ENCODE measurements at places on chromosomes 11 and 22. TPM values are rescaled to one million over a fixed set of nuclear protein-coding genes. Genes with fewer than 3 reads are reported as not detected.
A peak's percentile ranks its signal among the peaks of the same experiment; 100 is the strongest.

Gene MEI1
- polyA plus RNA-seq, result 178 TPM

Gene BIK
- 0.45 TPM for polyA plus RNA-seq

Gene MB
- polyA plus RNA-seq, result not detected

Gene PRR33
- not detected for polyA plus RNA-seq

Gene OR8G1
- not detected for polyA plus RNA-seq

DNA sequence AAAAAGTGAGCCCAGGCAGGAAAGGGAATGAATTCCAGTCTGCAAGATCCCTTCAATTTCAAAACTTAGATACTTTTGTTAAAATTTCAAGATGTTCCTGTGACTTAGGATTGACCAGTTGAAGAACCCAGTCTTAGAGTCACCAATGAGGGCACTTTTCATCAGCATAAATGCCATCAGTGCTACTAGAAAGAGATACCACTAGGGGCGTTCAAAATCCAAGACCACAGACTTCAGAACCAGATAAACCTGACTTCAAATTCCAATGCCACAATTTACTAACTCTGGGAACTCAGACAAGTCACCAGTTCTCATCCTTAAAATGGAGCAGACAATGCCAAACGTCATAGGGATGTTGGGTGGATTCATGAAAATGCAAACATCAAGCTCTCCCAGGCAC, 523.2 kb downstream of the BUD13 start:
- DNase-seq, result no peak

GRCh38 chr22:21587803-21588611, 20.5 kb downstream of the UBE2L3 start:
- DNase-seq, result no peak

GRCh38 chr11:65417702-65418430, 4.7 kb upstream of the NEAT1 start:
- peak; percentile 43 for DNase-seq

DNA sequence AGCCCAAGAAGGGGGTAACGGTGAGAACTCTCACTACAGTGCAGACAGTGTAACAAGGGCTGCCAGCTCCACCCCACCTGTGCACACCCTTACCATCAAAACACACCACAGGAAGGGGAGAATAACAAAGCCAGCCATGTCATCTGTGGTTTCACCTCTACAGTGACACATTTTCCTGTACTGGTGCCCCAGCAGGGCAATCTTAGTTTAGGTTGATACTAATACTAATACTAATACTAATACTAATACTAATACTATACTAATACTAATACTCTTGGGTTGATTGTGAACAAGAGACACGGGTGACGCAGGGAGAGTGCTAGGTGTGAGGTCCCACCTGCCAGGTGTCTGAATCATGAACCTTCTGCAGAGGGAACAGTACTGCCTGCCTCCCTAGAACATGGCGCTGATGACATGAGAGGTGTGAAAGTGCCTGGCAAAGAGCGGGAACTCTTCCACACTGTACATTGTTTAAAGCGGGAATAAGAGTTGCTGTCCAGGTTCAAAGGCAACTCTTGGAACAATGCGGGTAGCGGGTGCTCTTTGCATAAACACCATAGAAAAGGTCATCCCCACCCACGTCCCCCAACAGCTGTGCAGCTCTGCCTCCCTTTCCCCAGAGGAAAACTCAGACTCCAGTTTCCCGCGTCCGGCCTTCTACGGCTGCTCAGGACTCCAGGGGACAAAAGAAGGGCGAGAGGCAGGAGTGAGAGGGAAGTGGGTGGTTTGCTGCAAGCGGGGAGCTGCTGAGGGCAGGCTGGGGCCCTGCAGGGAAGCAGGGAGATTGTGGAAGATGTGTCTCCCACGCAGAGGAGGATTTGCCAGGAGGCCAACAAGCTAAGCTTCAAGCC, 25.0 kb upstream of the TMPRSS4 start:
- peak; percentile 77 for DNase-seq

DNA sequence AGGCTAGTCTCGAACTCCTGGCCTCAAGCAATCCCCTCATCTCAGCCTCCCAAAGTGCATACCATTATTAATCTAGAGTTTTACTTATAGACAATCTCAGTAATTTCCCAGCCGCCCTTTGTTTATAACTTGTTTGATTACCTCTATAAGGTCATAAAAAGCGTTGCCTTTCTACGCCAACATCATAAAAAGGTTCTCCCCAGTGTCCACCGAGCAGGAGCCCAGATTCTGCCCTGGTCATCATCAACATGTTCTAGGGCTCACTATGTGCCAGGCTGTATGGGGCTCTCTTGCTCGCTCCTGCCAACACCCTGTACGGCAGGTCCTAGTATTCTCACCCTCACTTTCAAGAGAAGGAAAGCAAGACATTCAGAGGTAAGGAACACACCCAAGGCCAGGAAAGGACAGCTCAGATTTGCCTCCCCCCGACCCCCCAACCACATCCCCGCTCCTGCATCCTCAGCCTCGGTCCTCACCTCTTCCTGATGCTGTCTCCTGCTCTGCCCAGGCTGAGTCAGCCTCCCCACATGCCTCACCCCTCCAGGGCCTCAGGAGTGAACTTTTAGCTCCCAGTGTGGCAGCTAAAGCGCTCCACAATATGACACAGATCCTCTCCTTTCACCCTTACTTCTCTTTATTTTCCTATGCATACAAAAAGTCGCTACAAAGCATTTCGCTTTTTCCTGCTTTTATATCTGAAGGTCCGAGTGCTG, 14.3 kb downstream of the ARFGAP3 start:
- DNase-seq, result no peak

GRCh38 chr22:16717699-16718558, 107.3 kb downstream of the XKR3 start:
- DNase-seq, result no peak

DNA sequence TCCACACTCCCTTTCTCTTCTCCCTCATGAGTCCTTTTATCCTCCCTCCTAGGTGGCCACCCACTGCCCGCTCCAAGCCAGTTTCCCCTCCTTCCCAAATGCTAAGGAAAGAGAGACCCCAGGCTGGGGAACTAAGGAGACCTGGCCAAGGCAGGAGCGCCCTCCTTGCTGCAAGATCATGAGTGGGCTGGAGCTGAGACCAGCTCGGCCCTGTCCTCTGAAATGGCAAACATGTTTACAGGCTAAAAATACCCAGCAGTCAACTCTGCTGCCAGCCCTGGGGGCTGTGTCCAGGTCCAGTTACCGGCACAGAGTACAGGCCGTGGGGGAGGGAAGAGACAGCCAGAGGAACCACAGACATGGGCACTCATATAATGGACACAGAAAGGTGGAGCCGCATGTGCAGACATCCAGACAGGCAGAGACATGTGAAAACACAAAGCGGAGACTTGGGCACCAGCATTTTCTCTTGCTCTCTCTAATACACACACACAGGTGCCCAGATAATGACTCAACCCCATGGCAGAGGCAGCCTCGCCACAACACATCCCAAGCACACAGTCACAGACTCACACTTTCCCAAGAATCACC, 1.2 kb upstream of the AHNAK start:
- DNase-seq, result no peak

GRCh38 chr11:119303227-119303718, 13.7 kb downstream of the MCAM start:
- DNase-seq, result no peak

GRCh38 chr11:68039526-68040086, 781 bp downstream of the TCIRG1 start:
- peak; percentile 8 for DNase-seq

DNA sequence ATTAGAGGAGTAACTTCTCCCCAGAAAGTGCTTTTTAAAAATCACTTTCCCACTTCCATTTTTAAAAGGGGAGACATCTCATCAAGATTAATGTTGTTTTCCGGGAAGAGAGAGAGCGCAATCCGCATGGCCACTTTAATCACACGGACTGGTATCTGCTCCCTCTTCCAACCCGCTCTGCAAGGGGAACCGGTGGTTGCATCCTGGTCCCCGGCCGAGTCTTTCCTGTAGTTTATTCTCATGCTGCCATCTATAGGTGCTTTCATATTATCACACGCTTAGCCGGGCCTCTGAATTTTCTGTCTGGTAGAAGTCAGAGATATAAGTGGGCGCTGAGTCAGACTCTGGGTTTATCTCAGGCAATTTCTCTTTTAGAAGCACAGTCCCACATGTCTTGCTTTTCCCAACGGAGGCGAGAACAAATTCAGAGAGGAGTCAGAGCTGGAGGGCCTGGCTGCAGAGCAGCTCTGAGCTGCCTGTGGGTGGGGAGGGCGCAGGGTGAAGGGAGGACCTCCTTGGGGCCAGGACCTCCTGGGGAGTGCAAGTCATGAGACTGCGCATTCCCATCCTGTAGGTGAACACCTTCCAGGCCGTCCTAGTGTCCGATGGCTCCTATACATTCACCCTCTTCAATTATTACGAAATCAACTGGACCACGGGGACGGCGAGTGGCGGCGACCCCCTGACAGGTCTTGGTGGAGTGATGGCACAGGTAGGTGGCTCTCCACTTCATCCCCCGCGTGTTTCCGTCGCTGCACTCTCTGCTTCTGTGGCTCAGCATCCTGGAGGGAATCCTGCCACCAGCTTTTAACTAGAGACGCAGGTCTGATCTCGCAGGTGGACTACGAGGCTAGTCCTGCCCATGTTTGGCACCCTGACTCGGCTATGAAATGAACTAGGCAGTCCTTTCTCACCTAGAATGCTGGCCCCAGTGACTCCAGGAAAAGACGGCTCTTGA, 11.7 kb downstream of the TECTA start:
- peak; percentile 30 for DNase-seq

DNA sequence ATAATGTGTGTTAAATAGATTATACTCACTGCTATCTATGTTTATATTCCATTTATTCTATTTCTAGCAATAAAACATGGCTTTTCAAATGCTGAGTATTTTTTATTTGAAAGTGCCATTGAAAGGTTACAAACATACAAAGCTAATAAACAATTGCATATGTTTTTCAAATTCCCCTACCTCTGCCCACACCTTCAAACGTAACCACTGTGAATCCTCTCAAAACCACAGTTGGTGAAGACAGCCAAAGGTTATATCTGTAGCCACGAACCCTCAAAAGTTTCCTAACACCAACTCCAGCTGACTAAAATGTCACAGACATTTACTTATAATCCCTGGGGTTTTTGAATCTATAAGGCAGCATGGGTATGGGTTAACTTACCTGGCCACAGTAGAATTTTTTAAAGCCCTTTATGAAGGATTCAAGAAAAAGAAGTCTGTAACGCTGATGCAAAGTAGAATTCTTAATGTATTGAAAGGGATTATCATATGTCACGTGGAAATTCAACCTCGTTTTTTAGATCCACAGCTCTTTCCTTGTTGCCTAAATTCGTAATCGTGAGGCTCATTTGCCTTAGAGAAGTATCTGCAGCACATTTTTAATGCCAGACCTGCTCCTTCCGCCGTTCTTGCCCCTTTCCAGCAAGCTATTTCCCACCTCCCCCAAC, 122.5 kb upstream of the ZC3H12C start:
- peak; percentile 36 for DNase-seq

DNA sequence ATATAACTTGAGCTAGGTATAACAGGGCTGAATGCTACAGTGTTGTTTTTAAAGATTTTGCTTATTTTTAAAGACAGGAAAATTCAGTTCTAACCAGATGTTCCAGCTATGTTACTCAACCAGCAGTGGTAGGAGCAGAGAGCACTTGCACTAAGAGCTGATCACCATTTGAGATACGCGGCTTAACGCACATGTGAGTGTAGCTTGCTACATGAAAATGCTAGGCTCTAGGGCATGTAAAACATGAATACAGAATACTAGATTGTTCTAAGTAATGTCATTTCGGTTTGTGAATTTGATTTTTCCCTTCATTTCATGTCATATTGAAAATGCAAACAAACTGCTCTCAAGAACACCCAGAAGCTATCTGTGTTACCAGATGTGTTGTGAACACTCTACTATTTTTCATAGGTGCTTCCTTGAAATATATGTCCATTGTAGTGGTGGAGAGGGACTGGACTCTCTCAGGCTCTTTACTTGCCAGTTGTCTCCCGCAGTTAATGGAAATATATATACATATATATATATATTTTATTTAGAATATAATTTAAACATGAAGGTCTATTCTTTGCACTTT, 10.8 kb upstream of the TECTA start:
- DNase-seq, result no peak

DNA sequence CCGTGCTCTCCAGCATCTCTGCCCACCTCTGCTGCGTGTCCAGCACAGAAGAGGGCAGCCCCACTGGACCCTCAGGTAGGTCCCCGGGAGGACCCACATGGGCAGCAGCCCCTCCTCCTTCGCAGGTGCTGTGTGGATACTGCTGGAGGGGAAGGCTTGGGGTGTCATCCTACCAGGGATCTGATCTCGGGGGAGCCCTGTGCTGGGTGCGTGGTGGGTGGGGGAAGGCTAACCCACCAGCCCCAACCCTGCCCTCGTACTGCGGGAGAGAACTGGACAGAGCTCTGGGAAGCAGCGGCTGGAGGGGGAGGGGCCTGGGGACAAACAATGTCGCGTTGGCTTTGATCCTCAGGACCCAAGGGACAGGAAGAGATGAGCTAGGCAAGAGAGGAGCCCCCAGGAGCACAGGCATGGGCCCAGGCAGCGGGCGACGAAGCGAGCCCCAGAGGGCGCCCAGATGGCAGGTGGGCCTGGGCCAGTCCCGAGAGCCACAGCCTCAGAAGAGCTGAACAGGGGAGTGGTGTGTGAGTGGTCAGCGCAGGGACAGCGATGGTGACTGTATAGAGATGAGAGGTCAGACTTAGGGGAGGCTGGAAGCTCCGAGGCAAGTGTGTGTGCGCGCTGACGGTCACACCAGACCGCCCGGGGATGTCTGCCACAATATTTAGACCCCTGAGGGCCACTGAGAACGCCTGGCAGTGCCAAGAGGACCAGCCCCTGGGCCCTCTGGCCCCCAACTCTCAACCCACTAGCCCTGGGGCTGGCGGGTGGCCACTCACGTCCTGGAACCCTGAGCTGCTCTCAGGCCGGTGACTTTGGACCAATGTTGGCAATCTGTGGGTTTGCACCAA, 1.4 kb upstream of the PIM3 start:
- no peak for DNase-seq

DNA sequence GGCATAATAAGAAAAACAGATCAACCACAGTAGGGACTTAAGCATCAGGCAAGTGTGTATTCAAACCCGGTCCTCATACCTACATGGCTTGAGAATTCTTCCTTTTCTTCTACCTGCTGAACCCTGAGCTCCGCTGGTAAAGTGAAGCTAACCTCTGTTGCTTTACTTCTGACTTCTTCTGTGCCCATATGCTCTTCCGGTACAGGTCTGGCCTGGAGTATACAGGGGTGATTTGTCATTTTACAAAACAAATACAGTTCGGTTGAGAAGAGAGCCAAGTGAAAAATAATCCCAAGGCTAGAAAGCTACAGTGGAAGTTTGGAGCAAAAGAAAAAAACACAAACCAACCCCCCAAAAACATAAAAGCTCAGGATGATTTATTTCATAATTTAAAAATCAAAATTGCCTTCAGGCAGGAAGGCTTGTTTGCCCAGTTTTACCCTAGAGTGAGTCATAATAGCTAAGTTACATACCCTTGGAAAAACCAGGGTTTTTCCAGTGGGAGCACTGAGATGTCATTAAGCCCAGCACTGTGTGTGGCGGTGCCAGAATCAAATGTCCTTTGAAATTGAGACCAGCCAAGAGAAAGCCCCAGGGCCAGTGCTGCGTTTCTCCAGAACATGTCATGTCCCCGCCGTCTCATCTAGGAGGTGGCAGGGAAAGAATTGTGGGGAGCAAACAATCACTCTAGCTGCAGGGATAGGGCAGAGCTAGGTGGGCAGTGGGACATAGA, 305.5 kb upstream of the ISX start:
- no peak for DNase-seq

- DNase-seq, result no peak
These were observed 12.3 kb downstream of the ROBO3 start for GRCh38 chr11:124877631-124877909.
